ENCODE measurements at places on chromosomes 6 and 20. TPM values are rescaled to one million over a fixed set of nuclear protein-coding genes. Genes with fewer than 3 reads are reported as not detected.

ULBP3 gene
- total RNA-seq: 19.4 TPM

MYO6 gene
- 54.6 TPM for total RNA-seq

ADAM33 gene
- not detected for total RNA-seq

ASIP gene
- not detected for total RNA-seq

PAQR8 gene
- 18.9 TPM for total RNA-seq

GPLD1 gene
- total RNA-seq: 0.43 TPM

SCUBE3 gene
- total RNA-seq: 0.72 TPM

MMP24 gene
- total RNA-seq: 0.27 TPM

ULBP2 gene
- 6.5 TPM for total RNA-seq

NHLRC1 gene
- 2.3 TPM for total RNA-seq

SLC35F1 gene
- total RNA-seq: not detected

DEFB132 gene
- total RNA-seq: not detected

NKX2-2 gene
- total RNA-seq: not detected

EBF4 gene
- total RNA-seq: 1.0 TPM

ZNF334 gene
- 0.13 TPM for total RNA-seq

PBOV1 gene
- not detected for total RNA-seq

TCFL5 gene
- total RNA-seq: 12.3 TPM

TREML2 gene
- not detected for total RNA-seq

MOXD1 gene
- total RNA-seq: 0.07 TPM

SRF gene
- total RNA-seq: 22.5 TPM

CLVS2 gene
- not detected for total RNA-seq

BPIFB1 gene
- not detected for total RNA-seq

TLDC2 gene
- not detected for total RNA-seq

CLDN20 gene
- total RNA-seq: not detected

NFATC2 gene
- total RNA-seq: 7.0 TPM

NRN1 gene
- total RNA-seq: 8.6 TPM

EGFL8 gene
- 1.2 TPM for total RNA-seq

SF3B5 gene
- 105 TPM for total RNA-seq

GMEB2 gene
- 8.6 TPM for total RNA-seq

ZNF165 gene
- total RNA-seq: 0.27 TPM

NHSL1 gene
- total RNA-seq: 45.9 TPM

PRSS35 gene
- 0.07 TPM for total RNA-seq

OPN5 gene
- total RNA-seq: not detected

BPIFB2 gene
- not detected for total RNA-seq

SGK2 gene
- 0.53 TPM for total RNA-seq

LTB gene
- total RNA-seq: 0.80 TPM

SULF2 gene
- 41.2 TPM for total RNA-seq

MMS22L gene
- total RNA-seq: 44.1 TPM

SLC22A2 gene
- not detected for total RNA-seq

OXT gene
- not detected for total RNA-seq

IPCEF1 gene
- total RNA-seq: not detected

LST1 gene
- 0.29 TPM for total RNA-seq

PRRC2A gene
- 112 TPM for total RNA-seq

CAP2 gene
- 4.5 TPM for total RNA-seq

PAX1 gene
- not detected for total RNA-seq

MATN4 gene
- not detected for total RNA-seq

LY86 gene
- not detected for total RNA-seq

HNF4A gene
- not detected for total RNA-seq

TTBK1 gene
- total RNA-seq: under 0.01 TPM

RIMS1 gene
- total RNA-seq: 0.93 TPM

FAM83C gene
- not detected for total RNA-seq

TUBB2B gene
- total RNA-seq: 2.0 TPM

SIM1 gene
- total RNA-seq: under 0.01 TPM

C20orf144 gene
- 0.07 TPM for total RNA-seq

CFB gene
- 1.3 TPM for total RNA-seq

WFDC11 gene
- not detected for total RNA-seq

TENT5A gene
- total RNA-seq: 15.2 TPM

Data from thoracic aorta endothelial cell (primary cell).